GM23338 (cell line): ENCODE measurements at places on chromosomes 1 and 21. TPM values are rescaled to one million over a fixed set of nuclear protein-coding genes. Genes with fewer than 3 reads are reported as not detected.
A peak's percentile ranks its signal among the peaks of the same experiment; 100 is the strongest.

C1orf87 gene
- 0.21 TPM in 1 of 2 replicates, not detected in the other for polyA plus RNA-seq

POMGNT1 gene
- 23.0 and 24.3 TPM in 2 replicates for polyA plus RNA-seq

FAM177B gene
- polyA plus RNA-seq, result not detected in 2 replicates

FHAD1 gene
- polyA plus RNA-seq, result 1.8 and 2.5 TPM in 2 replicates

SELE gene
- not detected in 2 replicates for polyA plus RNA-seq

PFKFB2 gene
- 3.8 and 4.9 TPM in 2 replicates for polyA plus RNA-seq

CPLANE2 gene
- polyA plus RNA-seq, result 0.44 and 1.1 TPM in 2 replicates

COL16A1 gene
- polyA plus RNA-seq, result 3.4 and 4.2 TPM in 2 replicates

HLX gene
- not detected in 2 replicates for polyA plus RNA-seq

BRINP3 gene
- polyA plus RNA-seq, result not detected in 2 replicates

FLG2 gene
- polyA plus RNA-seq, result not detected in 2 replicates

OR2T29 gene
- not detected in 2 replicates for polyA plus RNA-seq

SLC1A7 gene
- polyA plus RNA-seq, result not detected in 2 replicates

DNA sequence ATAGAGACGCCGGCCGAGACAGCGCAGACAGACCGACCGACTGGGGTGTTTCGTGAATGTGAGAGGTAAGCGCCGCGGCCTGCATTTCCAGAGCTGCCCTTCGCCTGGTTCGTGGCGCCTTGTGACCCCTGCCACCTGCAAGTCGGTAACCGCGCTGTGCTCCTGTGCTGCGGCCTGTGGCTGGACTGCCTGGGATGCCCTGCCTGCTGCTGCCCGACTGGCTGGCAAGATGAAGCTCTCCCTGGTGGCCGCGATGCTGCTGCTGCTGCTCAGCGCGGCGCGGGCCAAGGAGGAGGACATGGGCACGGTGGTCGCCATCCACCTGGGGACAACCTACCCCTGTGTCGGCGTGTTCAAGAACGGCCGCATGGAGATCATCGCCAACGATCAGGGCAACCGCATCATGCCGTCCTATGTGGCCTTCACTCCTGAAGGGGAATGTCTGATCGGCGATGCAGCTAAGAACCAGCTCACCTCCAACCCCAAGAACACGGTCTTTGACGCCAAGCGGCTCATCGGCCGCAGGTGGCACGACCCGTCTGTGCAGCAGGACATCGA, 150.8 kb downstream of the RRAGC start:
- H3K27me3 ChIP-seq, result no peaks in the 10 kb centered on the region
- no peak overlapping the region for H3K27ac ChIP-seq
- H3K36me3 ChIP-seq, result no peaks in the 10 kb centered on the region
- no peak overlapping the region for H3K4me3 ChIP-seq
- no peaks in the 10 kb centered on the region for H3K4me1 ChIP-seq

- DNase-seq, result peak; percentile 71
- no peaks in the 10 kb centered on the region for H3K36me3 ChIP-seq
- no peak overlapping the region for H3K27ac ChIP-seq
- no peaks in the 10 kb centered on the region for H3K4me1 ChIP-seq
Measured at GRCh38 chr1:37919277-37919676, 27.6 kb downstream of the INPP5B start.

GRCh38 chr1:84742653-84743052, 52.4 kb upstream of the SSX2IP start:
- H3K27me3 ChIP-seq, result no peaks in the 10 kb centered on the region
- H3K36me3 ChIP-seq, result no peaks in the 10 kb centered on the region
- peaks cover 36% of the 10 kb centered on the region for H3K4me1 ChIP-seq
- H3K27ac ChIP-seq, result no peak overlapping the region

- peak overlapping the region; percentile 71 for H3K4me3 ChIP-seq
- H3K36me3 ChIP-seq, result peaks cover 5% of the 10 kb centered on the region
- H3K4me1 ChIP-seq, result peaks cover 15% of the 10 kb centered on the region
- DNase-seq, result no peak
- peak overlapping the region; percentile 76 for H3K27ac ChIP-seq
Measured at GRCh38 chr1:150235294-150235851, 539 bp downstream of the ANP32E start.

GRCh38 chr1:147072482-147073432, 99.5 kb downstream of the PRKAB2 start:
- DNase-seq, result peak; percentile 79
- H3K27me3 ChIP-seq, result peaks cover 79% of the 10 kb centered on the region
- H3K4me1 ChIP-seq, result peaks cover 8% of the 10 kb centered on the region
- H3K4me3 ChIP-seq, result peak overlapping the region; percentile 66
- no peaks in the 10 kb centered on the region for H3K36me3 ChIP-seq

- no peaks in the 10 kb centered on the region for H3K36me3 ChIP-seq
- H3K4me1 ChIP-seq, result peaks cover 4% of the 10 kb centered on the region; the same call in 1 of the 2 replicates
- no peak overlapping the region for H3K4me3 ChIP-seq
- H3K27me3 ChIP-seq, result no peaks in the 10 kb centered on the region
Measured at GRCh38 chr1:22420455-22421053, 31.1 kb upstream of the ZBTB40 start.

DNA sequence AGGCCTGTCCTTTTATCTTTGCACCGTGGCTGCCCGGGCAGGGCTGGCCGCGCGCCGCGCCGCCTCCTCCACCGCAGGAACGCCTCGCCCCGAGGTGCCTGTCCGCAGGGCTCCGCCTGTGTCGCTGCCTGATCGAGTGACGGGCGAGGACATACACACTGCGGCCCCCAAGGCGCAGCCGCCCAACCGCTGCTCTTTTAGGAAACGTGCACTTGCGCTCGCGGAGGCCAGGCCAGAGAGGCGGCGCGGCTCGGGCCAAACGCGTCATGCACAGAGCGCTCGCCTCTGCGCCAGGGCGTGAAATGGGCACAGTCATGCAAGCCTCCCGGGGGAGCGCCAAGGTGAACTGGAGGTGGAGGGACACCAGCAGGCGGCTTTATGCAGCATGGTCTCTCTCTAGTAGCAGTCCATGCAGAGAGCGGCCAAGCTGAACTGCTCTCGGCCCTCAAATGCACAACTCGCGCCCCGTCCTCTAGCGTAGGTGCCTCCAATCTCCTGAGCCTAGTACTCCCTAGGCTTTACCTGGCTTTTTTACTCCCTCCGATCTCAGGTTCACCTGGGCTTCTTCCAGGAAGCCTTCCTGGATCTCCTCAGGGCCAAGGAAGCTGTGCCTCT, 12.9 kb downstream of the TRABD2B start:
- peak overlapping the region; percentile 43 for H3K4me3 ChIP-seq
- 0 out of 2 replicates have a peak, but pooled peaks cover 3% of the 10 kb centered on the region for H3K36me3 ChIP-seq
- peak overlapping the region; percentile 66 for H3K27ac ChIP-seq

DNA sequence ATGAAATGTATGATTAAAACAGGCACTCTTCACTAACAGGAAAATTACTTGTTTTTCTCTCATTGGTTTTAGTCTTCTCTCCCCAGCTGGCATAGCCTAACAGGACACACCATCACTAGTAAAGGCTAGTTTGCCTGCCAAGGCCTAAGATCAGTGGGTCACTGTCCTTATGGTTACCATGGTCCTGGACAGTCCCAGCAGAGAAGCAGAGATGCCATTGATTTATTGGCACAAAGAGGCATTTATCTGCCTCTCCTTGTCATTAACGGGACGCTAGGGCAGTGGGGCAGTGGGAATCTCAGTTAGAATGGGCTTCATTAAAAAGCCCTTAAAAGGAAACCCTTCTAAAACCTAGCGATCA, 13.9 kb downstream of the CD247 start:
- no peaks in the 10 kb centered on the region for H3K36me3 ChIP-seq
- no peak overlapping the region for H3K4me3 ChIP-seq
- H3K27ac ChIP-seq, result no peak overlapping the region
- no peaks in the 10 kb centered on the region for H3K27me3 ChIP-seq
- DNase-seq, result no peak

- DNase-seq, result no peak
- H3K4me3 ChIP-seq, result no peak overlapping the region
- no peaks in the 10 kb centered on the region for H3K4me1 ChIP-seq
- no peaks in the 10 kb centered on the region for H3K36me3 ChIP-seq
- no peaks in the 10 kb centered on the region for H3K27me3 ChIP-seq
Measured at GRCh38 chr1:107009281-107009680, 47.2 kb upstream of the PRMT6 start.

- H3K4me3 ChIP-seq, result peak overlapping the region; percentile 80
- peaks cover 7% of the 10 kb centered on the region for H3K4me1 ChIP-seq
- H3K27ac ChIP-seq, result no peak overlapping the region
- H3K27me3 ChIP-seq, result peaks cover 27% of the 10 kb centered on the region
Measured at GRCh38 chr21:36155603-36156338, 853 bp upstream of the DOP1B start.

- peak; percentile 92 for DNase-seq
- H3K27ac ChIP-seq, result no peak overlapping the region
- no peaks in the 10 kb centered on the region for H3K4me1 ChIP-seq
- no peaks in the 10 kb centered on the region for H3K27me3 ChIP-seq
- H3K4me3 ChIP-seq, result no peak overlapping the region
- H3K36me3 ChIP-seq, result no peaks in the 10 kb centered on the region
Measured at GRCh38 chr1:22930240-22930912, 42.3 kb downstream of the LACTBL1 start.

DNA sequence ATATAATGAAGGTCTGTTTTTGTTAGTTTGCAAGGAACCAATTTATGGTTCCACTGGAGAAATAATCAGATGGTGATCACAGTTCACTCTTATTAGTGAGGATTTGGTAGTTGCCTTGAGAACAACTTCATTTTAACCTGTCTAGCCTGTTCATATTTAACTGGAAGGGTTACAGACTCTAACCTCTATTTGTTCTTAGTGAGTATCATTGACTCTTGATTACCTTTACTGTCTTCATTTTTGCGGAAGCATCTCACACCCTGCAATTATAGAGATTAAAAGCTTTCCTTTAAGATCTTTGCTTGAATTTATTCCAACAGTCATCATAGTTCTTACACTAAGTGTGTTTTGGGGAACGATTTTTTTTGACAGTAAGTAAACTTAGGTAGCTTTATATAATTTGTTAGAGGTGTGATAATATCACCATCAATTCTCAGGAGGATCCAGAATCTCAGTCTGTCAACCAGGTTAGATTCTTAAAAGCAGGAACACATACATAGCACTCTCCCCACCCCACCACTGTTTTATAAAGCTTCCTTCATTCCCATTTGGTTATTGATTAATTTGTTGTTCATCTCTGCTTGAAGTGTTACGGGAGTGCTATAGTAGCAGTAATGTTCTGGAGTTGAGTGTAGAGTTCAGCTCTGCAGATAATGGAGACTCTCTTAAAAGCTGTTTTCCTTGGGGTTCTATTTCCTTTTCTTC, 30.1 kb downstream of the B3GALT2 start:
- no peak overlapping the region for H3K4me3 ChIP-seq
- no peak overlapping the region for H3K27ac ChIP-seq
- no peaks in the 10 kb centered on the region for H3K4me1 ChIP-seq
- no peak for DNase-seq
- H3K27me3 ChIP-seq, result no peaks in the 10 kb centered on the region

- H3K36me3 ChIP-seq, result no peaks in the 10 kb centered on the region
- peaks cover 10% of the 10 kb centered on the region for H3K4me1 ChIP-seq
- H3K27ac ChIP-seq, result no peak overlapping the region
- no peak for DNase-seq
Measured at GRCh38 chr1:21926814-21927532, 10.1 kb downstream of the HSPG2 start.

GRCh38 chr1:169696273-169697100, 14.9 kb downstream of the SELL start:
- DNase-seq, result no peak
- H3K36me3 ChIP-seq, result no peaks in the 10 kb centered on the region
- H3K27me3 ChIP-seq, result peaks cover 21% of the 10 kb centered on the region
- peaks cover under 1% of the 10 kb centered on the region for H3K4me1 ChIP-seq
- H3K4me3 ChIP-seq, result no peak overlapping the region

- 0 out of 2 replicates have a peak, but pooled peaks cover 4% of the 10 kb centered on the region for H3K4me1 ChIP-seq
- no peak overlapping the region for H3K27ac ChIP-seq
- H3K27me3 ChIP-seq, result no peaks in the 10 kb centered on the region
- H3K36me3 ChIP-seq, result peaks cover 3% of the 10 kb centered on the region; the same call in 1 of the 2 replicates
- peak; percentile 40 for DNase-seq
Measured at GRCh38 chr1:164092603-164093353, 466.2 kb upstream of the PBX1 start.

DNA sequence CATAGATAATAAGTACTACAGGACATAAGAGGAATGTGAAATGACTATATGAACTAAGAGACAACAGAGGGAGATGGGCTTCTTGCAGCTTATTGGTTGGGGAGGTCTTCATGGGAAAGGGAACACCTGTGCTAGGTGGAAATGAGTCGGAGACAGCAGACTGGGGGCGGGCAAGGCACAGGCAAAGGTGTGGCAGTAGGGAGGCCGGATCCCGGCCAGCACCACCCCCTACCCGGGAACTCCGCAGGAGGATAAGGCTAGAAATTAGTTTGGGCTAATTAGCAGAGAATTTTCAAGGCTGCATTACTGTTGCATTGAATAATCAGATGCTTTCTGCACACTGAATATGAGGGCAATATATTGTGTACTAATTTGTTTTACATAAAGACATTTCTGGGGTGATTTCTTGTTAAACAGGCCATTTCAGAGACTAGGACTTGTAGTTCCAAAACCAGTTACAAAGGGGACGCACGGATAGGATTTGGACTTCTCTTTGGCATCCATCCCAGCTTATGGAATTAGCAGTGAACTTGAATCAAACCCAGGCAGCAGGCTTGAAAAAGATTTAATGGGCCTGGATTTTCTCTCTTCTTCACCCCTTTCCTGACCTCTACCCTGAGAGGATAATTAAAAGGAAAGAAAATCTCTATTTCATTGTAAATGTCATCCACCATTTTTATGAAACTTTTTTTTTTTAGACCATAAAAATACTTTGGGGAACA, 2.2 kb upstream of the HUNK start:
- peaks cover 35% of the 10 kb centered on the region for H3K27me3 ChIP-seq
- no peak overlapping the region for H3K4me3 ChIP-seq
- DNase-seq, result no peak
- H3K36me3 ChIP-seq, result no peaks in the 10 kb centered on the region
- H3K27ac ChIP-seq, result no peak overlapping the region

- H3K27me3 ChIP-seq, result no peaks in the 10 kb centered on the region
- no peak overlapping the region for H3K27ac ChIP-seq
- H3K36me3 ChIP-seq, result no peaks in the 10 kb centered on the region
Measured at GRCh38 chr1:91604632-91605031, 104.0 kb downstream of the CDC7 start.

- H3K27ac ChIP-seq, result peak overlapping the region; percentile 37
- peak; percentile 41 for DNase-seq
- H3K27me3 ChIP-seq, result no peaks in the 10 kb centered on the region
Measured at GRCh38 chr1:164787834-164788231, 228.8 kb downstream of the PBX1 start.

- H3K27ac ChIP-seq, result 0 out of 2 replicates have a peak overlapping the region, but pooled peaks have one; percentile 0
- H3K36me3 ChIP-seq, result no peaks in the 10 kb centered on the region
- H3K4me3 ChIP-seq, result no peak overlapping the region
- H3K4me1 ChIP-seq, result peaks cover 62% of the 10 kb centered on the region
Measured at GRCh38 chr21:37445228-37445627, 78.7 kb downstream of the DYRK1A start.

DNA sequence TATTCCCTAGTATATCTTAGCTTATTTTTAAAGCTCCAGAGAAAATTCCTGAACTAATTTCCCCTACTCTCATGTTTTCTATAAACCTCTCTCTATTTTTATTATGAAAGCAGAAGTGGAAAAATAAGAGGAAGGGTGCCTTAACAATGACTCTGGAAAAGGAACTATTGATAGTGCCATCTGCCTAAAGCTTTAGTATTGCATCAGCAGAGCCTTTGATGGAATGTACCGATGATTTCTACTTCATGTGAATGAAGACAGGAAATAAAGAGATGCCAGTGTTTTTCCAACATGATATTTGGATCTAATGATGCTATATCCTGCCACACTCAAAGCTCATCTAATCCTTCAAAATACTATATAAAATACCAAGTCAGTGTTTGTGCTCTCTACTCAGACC, 35.1 kb downstream of the TNFSF18 start:
- no peak overlapping the region for H3K27ac ChIP-seq
- no peaks in the 10 kb centered on the region for H3K4me1 ChIP-seq
- DNase-seq, result no peak
- H3K36me3 ChIP-seq, result no peaks in the 10 kb centered on the region

GRCh38 chr1:159171254-159171687, at the start of gene CADM3:
Gene CADM3 (plus strand): TSS chr1:159171615. CDS start chr1:159171766, 151 bp downstream.
- peak; percentile 84 for DNase-seq
- H3K4me1 ChIP-seq, result peaks cover 9% of the 10 kb centered on the region; the same call in 1 of the 2 replicates
- no peak within 1 kb of the TSS for H3K27ac ChIP-seq
- H3K36me3 ChIP-seq, result no peaks in the 10 kb centered on the region
- peak within 1 kb of the TSS; percentile 93 for H3K4me3 ChIP-seq
